Foreskin fibroblast (primary cell): ENCODE measurements at places on chromosomes 3 and 15.

DNA sequence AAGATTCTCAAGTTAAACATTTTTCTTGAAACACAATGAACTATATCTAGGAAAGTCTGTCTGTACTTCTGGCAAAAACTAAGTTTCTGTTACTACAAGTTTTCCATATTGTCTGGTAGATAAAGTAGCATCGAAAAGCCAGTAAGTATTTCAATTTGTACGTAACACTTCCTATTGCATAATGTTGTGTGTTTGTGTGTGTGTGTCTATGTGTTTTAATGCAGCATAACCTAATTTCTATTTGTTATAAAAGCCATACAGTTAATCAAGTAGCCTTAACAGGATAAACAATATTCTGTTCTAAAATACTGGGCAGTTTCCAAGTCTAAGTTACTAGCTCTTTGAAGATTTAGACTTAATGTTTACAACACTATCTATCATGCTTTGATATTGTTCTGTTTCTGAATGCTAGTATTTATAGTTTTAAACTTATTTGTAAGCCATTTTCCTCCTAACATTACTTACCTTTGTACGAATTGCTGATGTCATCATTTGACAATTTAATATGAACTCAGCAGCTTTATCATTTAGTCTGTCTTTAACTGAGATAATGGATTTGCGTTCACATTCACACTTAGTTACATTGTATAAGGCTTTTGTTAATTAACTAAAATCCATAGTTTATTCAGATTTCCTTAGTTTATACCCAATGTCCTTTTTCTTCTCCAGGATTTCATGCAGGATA lies 163.9 kb downstream of the CBLB start:
- DNase-seq, result no peak

DNA sequence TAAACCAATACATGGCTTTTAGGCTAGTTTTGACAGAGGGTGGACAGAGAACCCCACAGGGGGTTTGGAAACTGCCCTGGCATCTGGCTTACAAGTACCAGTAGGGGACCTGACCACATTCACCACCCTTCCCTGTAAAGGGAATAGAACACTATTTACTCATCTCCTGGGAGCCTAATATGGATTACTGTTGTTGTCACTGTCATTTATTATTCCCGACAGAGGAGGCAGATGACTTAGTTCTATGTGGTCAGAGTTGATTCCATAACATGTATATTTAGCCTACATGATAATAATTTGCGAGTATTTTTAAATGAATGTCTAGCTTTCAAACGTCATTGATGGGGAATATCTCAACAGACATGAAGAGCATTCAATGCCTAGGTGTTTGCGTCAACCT lies 15.9 kb downstream of the ZBTB38 start:
- DNase-seq, result no peak

DNA sequence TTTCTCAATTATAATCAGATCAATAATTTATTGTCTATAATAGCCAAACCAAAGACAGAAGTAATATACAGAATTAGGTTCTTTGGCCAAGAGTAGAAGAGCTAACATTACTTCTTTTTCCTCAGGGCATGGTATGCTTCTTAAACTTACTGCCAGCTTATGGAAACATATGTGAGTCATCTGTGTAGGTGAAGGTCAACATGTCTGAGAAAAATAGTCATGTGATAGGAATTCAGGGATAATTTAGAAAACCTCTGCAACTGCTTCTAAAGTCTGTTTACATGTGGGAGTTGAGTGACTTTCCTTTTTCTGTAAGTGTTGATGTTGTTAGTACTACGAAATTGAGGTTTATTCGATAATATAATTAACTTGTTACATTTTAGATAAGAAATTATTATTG lies 19.2 kb upstream of the MAP6D1 start:
- DNase-seq, result peak; percentile 84

- no peak for DNase-seq
Observed at GRCh38 chr15:23514484-23514883, 51.0 kb upstream of the MKRN3 start.

DNA sequence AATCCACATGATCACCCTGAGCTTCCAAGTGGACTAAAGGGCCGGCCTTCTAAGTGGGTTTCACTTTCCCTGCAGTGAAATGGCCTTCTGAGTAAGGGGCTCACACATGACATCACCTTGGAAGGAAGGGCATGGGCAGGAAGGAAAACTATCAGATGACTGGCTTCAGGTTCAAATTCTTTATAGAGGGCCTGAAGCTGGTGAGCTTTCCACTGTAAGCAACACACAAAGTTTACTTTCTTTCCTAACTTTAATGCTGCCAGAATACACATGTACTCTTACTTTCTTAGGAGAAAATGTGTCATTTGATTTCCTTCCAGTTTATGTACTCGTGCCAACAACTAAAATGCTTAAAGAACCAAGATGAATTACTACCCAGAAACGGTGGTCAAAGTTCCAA lies 475.6 kb downstream of the FOXP1 start:
- peak; percentile 30 for DNase-seq

- DNase-seq, result no peak
Observed at GRCh38 chr3:182007441-182007840, 295.7 kb downstream of the SOX2 start.
